ENCODE measurements at places on chromosomes 6 and 20.

GRCh38 chr20:2986466-2986865 is 57.0 kb upstream of the GNRH2 start:
- DNase-seq, result no peak

GRCh38 chr6:168096271-168096764 is 17.3 kb upstream of the FRMD1 start:
- DNase-seq, result no peak

DNA sequence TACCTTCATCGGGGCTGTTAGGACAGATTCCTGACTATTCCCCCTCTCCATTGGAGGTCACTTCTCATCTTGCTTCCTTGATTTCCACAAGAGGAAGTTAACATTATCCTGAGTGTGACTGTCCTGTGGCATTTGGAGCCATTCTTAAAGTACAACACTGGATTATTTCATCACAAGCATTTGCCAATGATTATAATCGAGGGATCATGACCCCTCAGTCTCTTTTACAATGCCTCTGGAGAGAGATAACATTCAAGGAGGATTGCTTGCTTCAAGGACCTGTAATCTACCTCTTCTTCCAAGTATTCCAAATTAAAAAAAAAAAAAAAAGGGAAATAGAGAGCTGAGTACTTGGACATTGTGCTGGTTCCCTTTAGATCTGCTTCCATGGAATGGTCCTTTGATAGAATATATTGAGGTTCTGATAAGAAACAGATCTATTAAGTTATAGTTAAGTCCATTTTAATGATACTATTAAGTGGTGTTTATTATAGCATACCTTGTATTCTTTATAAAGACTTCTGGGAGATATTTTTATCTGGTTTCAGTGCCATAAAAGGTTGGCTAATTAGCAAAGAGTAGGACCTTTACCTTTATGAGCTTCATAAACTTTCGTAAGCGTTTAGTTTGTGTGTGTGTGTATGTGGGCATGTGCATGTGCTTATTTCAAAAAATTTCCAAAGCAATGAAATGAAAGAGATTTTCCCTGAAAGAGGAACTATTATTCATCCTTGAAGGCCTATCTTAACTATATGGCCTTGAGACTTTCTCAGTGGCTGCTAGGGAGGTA is 469.1 kb downstream of the DHX35 start:
- DNase-seq, result no peak

DNA sequence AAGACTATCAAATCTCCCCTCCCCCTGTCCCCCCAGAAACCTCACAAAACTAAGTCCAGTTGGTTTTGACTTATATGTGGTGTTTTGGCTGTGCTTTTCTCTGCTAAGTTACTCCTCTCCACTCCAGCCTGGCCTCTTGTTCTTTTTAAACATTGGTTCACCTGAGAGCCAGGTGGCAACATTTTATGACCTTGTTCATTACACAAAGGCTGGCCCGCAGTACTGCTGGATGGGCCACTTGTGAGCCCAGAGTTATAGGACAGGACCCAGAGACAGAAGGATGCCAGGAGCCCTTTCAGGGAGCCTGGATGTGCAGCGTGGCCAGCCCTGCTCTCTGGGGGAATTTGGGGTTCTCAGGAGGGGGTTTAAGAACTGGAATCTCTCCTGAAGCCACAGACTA is 90.0 kb downstream of the RAMACL start:
- DNase-seq, result no peak

DNA sequence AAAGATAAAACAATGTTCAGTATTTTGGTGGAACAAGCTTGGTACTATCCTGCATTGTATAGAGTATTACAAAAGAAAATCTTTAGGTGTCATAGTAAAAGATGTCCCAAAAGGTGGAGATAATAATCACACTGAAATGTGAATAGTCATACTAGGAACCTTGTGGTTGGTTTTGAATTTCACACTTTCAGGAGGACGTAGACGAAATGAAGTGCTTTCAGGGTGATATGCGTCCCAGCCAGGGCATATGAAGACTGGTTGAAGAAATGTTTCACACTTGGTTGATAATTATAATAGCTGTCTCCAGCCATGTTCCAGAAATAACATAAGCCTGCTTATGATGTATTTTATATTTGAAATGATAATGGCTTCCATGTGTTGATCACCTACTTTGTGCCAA is 60.4 kb downstream of the SCAND1 start:
- DNase-seq, result no peak

GRCh38 chr20:47850146-47850545 is 64.9 kb upstream of the SULF2 start:
- no peak for DNase-seq

- DNase-seq, result no peak
These were observed 181.5 kb upstream of the LAMP5 start for GRCh38 chr20:9332791-9333479.

DNA sequence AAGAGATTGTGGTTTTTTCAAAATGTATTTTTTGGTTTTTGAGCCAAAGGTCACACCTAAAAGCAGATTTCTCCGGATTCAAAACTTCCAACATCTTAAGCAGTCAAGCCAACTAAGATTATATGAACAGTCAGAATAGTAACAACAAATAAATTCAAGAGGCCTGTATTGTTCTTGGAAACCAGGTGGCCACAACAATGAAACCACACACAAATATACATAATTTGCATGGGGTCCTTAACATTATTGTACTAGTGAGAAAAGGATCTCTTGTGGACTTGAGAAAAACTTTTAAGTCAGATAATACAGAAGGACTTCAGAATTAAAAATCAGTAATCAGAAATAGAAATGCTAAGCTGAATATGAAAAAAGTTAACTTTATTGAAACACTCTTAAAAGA is 40.6 kb downstream of the NOL7 start:
- no peak for DNase-seq

- DNase-seq, result no peak
These were observed 135.0 kb upstream of the ASCC3 start for GRCh38 chr6:101016163-101016562.

DNA sequence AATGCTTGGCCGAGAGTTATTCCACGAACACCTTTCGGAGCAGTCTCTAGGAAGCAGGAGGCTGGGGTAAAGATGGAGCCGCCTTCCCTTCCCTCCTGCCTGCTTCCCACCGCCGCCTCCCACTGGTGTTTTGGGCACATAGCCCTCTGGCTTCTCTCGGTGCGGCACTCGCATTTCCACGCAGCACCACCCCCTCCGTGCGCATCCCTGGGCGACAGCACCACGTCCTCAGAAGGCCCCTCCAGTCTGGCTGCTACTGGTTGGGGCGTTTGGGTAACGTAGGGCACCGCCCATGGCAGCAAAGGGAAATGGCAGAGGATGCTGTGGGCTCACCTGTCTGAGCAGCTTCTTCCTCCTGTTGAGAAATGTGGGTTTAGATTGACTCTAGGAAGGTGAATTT is 2.4 kb downstream of the COL20A1 start:
- DNase-seq, result no peak

Measured in NCI-H1417 treated with DMSO at 0.1 percent for 48 hours (cell line).